ENCODE measurements at places on chromosomes 7 and 10.
A peak's percentile ranks its signal among the peaks of the same experiment; 100 is the strongest.

DNA sequence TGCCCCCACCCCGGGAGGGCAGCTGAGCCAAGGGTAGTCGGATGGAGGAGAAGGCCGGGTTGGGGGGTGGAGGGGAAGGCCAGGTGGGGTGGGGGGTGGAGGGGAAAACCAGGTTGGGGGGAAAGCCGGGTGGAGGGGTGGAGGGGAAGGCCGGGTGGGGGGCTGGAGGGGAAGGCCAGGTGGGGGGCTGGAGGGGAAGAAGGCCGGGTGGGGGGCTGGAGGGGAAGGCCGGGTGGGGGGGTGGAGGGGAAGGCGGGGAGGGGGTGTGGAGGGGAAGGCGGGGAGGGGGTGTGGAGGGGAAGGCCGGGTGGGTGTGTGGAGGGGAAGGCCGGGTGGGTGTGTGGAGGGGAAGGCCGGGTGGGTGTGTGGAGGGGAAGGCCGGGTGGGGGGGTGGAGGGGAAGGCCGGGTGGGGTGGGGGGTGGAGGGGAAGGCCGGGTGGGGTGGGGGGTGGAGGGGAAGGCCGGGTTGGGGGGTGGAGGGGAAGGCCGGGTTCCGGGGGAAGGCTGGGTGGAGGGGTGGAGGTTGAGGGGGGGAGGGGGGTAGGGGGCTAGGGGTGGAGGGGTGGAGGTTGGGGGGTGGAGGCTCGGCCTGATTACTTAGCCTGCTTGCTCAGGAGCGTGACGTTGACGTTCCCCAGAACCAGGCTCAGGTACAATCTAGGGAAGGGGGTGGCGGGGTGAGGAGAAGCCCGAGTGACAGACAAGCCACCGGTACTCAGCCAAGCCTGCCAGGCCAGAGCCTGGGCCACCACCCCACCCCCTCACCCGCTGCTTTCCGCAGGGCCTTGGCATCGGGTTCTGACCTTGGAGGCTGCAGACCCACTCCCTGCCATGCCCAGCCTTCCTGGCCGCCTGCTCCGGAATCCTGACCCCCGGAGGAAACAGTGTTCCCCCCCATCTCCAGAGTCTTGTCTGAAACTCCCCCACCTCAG, 5.6 kb downstream of the TMEM120A start:
- DNase-seq = no peak

- no peak for DNase-seq
These were observed 87.7 kb downstream of the PRKG1 start for GRCh38 chr10:51162002-51162401.

DNA sequence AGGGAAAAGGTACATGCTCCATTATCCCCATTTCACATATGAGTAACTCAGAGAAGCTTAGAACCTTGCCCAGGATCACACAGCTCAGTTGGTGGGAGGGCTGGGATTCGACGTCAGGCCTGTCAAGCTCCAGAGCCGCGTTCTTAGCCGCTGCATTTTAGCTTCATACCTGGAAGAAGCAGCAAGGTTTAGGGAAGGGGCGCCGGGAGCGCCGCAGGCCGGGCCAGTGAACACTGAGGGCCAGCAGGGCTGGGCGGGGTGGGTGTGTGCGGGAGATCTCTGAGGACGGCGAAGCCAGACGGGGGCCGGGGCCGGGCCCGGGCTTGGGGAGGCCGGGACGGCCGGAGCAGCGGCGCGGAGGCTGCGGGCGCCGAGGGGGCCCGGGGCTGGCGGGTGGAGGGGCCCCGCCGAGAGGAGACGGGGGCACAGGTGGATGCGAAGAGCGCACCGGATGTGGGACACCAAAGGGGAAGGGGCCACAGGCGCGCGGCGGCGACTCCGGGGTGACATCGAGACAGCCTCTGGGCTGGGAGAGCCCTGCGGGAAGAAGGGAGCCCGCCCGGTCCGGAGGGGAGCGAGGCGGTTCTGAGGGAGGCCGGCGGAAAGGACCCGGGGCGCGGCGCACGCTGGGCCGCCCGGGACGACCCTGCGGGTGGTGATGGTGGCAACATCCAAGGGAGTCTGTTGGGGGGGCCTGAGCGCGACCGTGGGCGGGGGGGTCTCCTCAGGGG, 498 bp downstream of the NDST2 start:
- DNase-seq = peak; percentile 58

DNA sequence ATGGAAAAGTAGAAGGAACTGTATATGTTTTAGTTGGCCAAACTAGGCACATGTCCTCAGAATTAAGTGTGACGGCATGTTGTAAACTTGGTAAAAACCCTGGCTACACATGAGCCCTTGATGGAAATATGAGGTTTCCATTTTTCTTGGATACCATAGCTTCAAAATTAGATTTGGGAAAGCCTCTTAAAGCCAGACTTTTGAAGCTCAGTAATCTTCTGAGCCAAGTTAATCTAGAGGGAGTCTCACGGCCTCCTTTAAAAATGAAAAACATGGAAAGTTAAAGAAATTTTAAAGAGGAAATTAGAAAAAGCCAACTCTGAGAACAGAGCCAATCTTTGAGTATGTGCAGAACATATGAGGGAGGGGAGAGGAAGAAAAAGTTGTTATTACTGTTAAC, 376.0 kb downstream of the CTNNA3 start:
- no peak for DNase-seq

GRCh38 chr7:90629297-90629918, 33.3 kb downstream of the CDK14 start:
- peak; percentile 78 for DNase-seq

DNA sequence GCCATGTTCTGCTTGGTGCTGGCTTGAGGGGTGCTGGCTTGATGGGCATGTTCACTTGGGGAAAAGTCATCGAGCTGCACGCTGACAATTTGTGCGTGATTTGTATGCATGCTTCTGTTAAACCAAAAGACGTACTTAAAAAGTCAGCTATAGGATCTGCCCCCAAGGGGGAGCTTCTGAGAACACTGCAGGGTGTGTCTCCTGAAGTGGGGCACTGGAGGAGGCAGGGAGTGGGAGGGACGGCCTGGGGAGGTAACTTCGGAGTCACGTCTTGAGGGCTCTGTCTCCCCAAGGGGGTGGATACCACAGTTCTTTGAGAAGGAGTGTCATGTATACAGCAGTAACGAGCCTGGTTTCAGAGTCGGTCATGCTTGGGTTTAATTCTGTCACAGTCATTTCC, 406.5 kb downstream of the PLXNA4 start:
- DNase-seq = no peak

GRCh38 chr7:77738871-77739270, 42.6 kb downstream of the RSBN1L start:
- DNase-seq = no peak

- no peak for DNase-seq
These were observed 233.4 kb downstream of the WDR37 start for GRCh38 chr10:1289591-1289990.

DNA sequence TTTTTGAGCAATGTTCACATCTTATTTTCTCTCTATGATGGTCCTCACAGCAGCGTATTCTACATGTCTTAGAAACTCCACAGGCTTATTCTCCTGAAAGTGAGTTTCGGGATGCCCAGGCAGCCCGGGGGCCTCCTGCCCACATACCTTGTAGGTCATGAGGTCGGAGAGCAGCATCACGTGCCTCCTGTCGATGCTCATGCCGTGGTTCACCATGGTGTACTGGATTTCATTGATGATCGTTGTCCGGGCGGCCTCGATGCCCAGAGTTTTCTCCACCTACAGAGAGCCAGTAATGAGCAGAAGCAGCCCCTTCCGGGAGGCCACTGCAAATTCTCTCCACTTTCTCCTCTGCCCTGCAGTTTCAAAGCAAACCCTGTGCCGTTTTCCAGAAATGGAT, 48.0 kb downstream of the POLR3A start:
- DNase-seq = no peak

DNA sequence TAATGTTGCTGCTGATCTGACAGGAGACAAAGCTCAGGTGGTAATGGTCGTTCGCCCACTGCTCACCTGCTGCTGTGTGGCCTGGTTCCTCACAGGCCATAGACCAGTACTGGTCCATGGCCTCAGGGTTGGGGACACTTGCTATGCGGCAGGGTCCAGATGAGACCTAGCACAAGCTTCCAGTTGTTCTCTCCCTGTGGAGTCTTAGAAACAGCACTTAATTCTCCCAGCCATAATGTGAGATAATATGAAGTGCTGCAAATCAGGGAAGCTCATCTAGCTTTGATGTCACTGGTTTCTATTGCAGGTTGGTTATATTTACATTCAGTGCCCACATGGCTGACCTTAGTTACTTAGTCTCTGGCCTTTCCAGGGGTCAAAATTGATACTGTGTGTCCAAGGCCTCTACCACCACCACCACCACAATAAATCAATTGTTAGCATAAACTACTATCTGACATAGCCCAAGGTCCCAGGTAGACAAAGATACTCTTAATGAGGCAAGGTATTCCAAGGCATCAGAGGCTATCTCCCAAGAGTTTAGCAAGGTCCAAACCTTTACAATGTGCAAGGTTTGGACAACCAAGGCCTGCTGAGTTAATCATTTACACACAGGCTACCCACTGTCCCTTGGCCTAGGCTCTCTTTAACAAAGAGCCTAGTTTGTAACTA, 11.0 kb downstream of the AGBL3 start:
- no peak for DNase-seq

DNA sequence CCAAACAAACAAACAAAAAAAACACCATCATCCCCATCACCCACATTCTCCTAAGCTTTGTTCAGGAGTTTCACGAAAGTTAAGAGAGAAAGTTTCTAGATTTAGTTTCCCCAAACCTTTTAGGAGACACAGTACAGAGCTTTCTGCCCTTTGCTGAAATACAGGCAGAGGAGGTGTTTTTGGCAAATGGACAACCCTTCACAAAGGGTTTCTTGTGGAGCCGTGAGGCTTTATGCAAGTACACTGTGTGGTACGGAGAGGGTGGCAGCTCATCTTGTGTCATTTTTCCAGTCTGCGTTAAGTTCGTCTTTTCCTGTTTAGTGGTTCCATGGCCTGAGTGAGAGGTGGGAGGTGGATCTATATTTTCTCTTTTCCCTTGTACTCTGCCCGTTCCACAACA, 215.5 kb upstream of the PRKCQ start:
- no peak for DNase-seq

- no peak for DNase-seq
These were observed 22.5 kb upstream of the MYL7 start for GRCh38 chr7:44163591-44163990.

- DNase-seq = peak; percentile 29
These were observed 571.0 kb downstream of the SH2D4B start for GRCh38 chr10:81108516-81109199.

DNA sequence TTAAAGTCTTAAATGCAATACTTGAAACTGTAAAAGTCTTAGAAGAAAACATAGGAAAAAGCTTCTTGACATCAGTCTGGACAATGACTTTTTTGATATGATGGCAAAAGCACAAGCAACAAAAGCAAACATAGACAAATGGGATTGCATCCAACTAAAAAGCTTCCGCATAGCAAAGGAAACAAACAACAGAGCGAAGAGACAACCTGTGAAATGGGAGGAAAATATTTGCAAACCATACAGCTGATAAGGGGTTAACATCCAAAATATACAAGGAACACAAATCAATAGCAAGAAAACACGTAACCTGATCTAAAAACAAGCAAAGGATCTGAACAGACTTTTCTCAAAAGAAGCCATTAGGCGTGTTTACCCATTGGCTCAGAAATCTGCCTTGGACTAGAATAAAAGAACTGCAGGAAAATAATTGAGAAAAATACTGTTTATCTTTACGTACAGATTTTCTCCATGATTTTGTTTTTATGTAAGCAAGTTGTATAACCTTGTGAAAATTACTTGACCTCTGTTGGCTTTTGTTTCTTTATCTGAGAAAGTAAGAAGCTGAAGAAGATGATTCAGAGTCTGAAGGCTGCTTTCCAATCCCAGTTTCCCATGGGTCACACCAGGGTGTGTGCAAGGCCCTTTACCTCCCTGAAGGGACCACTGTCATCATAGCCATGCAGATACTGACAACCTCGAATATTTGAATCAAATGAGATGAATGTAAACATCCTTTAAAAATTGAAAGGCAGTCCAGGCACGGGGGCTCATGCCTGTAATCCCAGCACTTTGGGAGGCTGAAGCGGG, 99.1 kb upstream of the LANCL2 start:
- no peak for DNase-seq

DNA sequence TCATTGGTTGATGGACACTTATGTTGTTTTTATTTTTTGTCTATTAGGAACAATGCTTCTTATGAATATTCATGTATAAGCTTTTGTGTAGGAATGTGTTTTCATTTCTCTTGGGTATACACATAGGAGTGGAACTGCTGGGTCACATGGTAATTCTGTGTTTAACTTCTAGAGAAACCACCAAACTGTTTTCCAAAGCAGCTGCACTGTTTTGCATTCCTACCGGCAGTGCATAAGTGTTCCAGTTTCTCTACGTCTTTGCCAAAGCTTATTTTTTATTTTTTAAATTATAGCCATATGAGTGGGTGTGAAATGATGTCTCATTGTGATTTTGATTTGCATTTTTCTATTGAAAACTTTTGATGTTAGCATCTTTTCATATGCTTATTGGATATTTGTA, 51.3 kb downstream of the ADK start:
- DNase-seq = no peak

DNA sequence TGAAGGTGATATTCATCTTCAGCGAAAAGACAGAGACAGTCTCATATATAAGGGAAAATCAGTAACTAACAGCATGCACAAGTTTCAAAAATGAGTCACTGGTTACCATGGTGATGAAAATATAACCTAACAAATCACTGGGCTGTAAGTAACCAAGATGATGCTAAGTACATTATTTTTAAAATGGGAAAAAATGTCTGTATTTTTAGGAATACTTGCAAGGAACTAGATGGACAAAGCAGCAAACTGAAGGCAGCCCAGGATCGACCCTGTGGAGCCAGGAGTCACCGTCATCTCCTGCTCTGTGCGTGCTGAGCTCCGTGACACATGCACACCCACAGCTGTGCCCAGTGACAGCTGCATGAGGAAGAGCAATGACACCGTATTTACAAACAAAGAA, 137.3 kb downstream of the ELMO1 start:
- peak; percentile 82 for DNase-seq

GRCh38 chr7:356087-356486, 66.1 kb downstream of the FOXL3 start:
- no peak for DNase-seq

GRCh38 chr7:22332461-22332870, 24.5 kb downstream of the RAPGEF5 start:
- DNase-seq = no peak
